ENCODE measurements at places on chromosomes 11 and 22. TPM values are rescaled to one million over a fixed set of nuclear protein-coding genes. Genes with fewer than 3 reads are reported as not detected.

HEPN1 gene
- not detected for total RNA-seq

DNA sequence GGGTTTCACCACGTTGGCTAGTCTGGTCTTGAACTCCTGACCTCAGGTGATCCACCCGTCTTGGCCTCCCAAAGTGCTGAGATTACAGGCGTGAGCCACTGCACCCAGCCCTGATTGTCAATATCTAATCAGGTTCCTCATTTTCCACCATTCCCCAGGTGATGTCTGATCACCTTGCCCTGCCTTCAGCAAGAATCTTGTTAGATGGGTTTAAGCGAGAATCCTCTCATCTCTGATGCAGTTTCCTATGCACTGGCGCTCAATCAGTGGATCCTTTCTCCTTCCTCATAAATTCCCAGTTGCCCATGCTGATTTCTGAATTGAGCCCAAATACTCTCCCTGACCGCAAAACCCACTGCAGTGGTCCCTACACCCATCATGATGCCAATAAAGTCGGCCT lies 664 bp upstream of the ZC3H7B start:
- no peaks in the 10 kb centered on the region for H3K36me3 ChIP-seq
- peaks cover 15% of the 10 kb centered on the region for H3K4me1 ChIP-seq
- DNase-seq = peak; percentile 28
- no peaks in the 10 kb centered on the region for H3K27me3 ChIP-seq
- H3K4me3 ChIP-seq = peak overlapping the region; percentile 95

GRCh38 chr11:76654298-76654851 lies 16.2 kb downstream of the LRRC32 start:
- H3K27me3 ChIP-seq = no peaks in the 10 kb centered on the region
- H3K36me3 ChIP-seq = no peaks in the 10 kb centered on the region
- no peak overlapping the region for H3K27ac ChIP-seq
- no peak overlapping the region for H3K4me3 ChIP-seq

- peak overlapping the region; percentile 55 for H3K27ac ChIP-seq
- peak overlapping the region; percentile 8 for H3K4me3 ChIP-seq
- H3K36me3 ChIP-seq = no peaks in the 10 kb centered on the region
- peak; percentile 48 for DNase-seq
- H3K27me3 ChIP-seq = no peaks in the 10 kb centered on the region
Measured at GRCh38 chr22:17919276-17920144, 104.9 kb downstream of the MICAL3 start.

DNA sequence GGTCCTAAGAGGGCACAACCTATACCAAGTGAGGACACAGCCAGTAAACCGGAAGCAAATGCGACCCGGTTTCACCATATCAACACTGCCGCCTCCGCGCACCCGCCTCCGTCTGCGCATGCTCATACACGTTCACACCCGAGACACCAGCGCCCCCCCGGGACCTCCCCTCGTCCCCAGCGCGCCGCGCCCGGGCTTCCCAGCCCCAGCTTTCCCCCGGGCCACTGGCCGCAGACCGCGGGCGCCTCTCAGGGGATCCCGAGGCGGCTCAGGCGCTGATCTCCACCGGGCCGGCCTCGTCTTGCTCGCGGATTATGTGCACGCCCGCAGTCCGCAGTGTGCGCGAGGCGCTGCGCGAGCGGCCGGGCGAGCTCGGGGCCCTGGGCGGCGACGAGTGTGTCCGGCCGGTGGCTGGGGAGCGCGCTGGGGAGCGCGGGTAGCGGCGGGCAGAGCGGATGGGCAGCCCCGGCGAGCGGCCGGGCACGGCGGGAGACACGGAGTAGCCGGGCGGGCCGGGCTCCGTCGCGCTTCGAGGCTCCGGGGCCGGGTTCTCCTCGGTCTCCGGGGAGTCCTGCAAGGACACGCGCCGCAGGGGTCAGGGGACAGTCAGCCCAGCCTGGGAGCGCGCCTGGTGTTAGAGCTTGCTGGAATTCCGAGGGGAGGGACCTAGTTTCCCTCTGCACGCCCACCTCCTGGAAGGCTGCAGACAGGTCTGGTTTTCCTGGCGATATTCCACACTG lies 2.0 kb downstream of the HEPN1 start:
- H3K4me1 ChIP-seq = no peaks in the 10 kb centered on the region
- peaks cover 69% of the 10 kb centered on the region for H3K27me3 ChIP-seq
- no peak overlapping the region for H3K27ac ChIP-seq
- peak; percentile 83 for DNase-seq
- H3K36me3 ChIP-seq = no peaks in the 10 kb centered on the region
